ENCODE measurements at places on chromosomes 5 and 9. TPM values are rescaled to one million over a fixed set of nuclear protein-coding genes. Genes with fewer than 3 reads are reported as not detected.
A peak's percentile ranks its signal among the peaks of the same experiment; 100 is the strongest.

The HSPA5 gene
- 136 TPM for total RNA-seq

The SPATA9 gene
- not detected for total RNA-seq

The IL33 gene
- total RNA-seq: 4.2 TPM

DNA sequence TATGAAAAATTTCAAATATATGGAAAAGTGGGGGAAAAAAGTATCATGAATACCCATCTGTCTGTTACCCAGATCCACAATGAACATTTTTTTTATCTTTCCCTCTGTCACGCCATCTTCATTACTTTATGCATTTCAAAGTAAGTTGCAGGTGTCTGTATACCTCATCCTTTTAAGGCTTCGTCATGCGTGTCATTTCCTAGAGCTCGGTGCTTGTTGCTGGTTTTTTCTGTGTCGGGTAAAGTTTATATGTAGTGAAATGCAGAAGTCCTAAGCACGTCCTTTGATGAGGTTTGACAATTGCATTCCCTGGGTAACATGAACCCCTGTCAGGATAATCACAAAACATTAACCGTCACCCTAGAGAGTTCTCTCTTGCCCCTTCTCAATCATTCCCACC, 52.1 kb downstream of the DAPK1 start:
- DNase-seq: no peak

DNA sequence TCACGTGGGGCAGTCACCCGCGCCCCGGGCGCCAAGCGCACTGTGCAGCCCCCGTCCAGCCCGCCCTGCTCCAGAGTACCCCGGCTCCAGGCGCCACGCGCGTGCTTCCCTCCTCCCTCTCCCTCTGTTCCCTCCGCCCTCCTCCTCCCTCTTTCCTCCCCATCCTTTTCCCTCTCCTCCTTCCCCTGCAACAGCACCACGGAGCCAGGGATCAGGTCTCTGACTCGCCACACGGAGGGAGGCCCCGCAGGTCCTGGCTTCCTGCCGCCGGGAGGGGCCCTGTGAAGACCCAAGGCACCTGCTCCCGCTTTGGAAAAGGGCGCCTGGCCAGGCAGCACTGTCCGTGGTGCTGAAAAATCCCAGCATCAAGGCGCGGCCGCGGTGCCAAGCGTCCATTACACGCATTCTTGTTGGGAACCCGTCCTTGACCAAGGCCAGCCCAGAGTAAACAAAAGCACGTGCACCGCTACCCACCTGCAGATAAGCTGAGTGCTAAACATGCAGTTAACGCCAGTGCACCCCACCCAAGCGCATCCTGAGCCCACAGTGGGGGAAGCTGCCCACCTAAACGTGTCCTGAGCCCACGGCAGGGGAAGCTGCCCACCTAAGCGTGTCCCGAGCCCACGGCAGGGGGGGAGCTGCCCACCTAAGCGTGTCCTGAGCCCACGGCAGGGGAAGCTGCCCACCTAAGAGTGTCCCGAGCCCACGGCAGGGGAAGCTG, 21.7 kb downstream of the SLC6A18 start:
- no peak for DNase-seq

- no peak for DNase-seq
Observed at GRCh38 chr5:144028636-144029035, 141.8 kb downstream of the YIPF5 start.

GRCh38 chr9:35499029-35499700, 9.3 kb downstream of the RUSC2 start:
- DNase-seq: no peak

DNA sequence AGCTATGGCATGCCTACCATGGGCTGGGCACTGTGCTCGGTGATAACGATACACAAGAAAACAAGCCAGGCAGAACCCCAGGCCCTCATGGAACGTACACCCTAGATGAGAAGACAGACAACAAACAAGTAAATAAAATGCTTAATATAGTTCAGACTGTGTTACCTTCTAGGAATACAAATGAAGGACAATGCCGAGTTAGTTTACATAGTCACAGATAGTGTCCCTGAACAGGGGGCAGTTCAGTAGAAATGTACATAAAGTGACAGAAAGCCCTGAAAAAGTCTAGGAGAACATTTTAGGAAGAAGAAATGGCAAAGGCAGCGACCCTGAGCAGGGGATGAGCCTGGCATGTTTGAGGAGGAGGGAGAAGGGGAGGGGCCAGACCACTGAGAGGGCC, 21.7 kb downstream of the SLC22A5 start:
- DNase-seq: peak; percentile 35

DNA sequence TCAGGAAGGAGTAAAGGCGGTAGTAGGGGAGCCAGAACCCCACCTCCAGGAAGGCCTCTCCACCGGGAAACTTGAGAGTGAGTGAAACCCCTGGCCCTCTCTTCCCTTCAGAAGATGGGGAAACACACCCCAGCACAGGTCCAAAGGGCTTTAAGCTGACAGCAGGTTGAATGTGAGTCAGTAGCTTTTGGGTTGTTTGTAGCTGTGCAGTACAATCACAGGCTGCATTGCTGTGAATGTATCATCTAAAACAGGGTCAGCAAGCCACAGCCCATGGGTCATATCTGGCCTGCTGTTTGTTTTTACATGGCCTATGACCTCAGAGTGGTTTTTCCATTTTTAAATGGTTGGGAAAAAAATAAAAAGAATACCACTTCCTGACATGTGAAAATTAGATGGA, 10.0 kb downstream of the OTULINL start:
- DNase-seq: no peak

GRCh38 chr5:66337626-66338226, 193.6 kb downstream of the SREK1 start:
- DNase-seq: no peak

- no peak for DNase-seq
Observed at GRCh38 chr5:151903243-151903653, 21.4 kb downstream of the GLRA1 start.

DNA sequence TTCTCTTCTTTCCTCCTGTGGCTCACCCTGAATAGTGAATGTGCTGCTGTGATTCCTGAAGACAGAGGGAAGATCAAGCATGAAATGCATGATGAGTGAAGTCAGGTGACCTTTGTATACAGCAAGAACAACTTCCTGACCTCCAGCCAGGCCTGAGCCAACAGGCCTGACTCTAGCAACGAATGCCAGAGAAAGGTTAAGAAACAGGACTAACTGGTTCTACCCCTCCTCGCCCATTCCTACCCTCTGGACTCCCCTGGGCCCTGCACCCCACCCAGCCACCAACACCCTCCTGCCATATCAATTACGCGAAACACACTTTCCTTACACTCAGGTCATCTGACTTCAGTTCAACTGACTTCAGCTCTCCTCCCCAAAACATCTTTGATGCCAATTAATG, 4.9 kb downstream of the SUSD1 start:
- peak; percentile 68 for DNase-seq

GRCh38 chr9:2355697-2355983, 265.9 kb upstream of the VLDLR start:
- no peak for DNase-seq

DNA sequence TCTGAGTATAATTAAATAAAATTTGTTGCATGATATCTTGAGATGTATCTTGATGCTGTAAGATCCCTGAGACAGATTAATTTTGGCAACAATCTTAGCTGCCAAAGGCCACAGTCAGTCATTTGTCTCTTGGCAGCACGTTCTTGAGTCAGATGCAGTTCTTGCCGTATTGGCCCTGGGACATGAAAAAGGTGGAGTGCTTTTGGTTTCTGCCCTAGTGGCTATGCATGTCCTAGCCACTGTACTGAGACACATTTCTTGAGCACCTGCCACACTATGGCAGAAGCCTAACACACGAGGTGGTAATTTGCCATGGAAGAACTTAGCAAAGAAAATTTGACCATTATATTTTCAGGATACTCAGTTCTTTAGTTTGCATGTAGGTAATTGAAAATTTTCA, 45.0 kb upstream of the PHF2 start:
- no peak for DNase-seq

- DNase-seq: no peak
Observed at GRCh38 chr5:93607367-93608258, 24.6 kb downstream of the NR2F1 start.

DNA sequence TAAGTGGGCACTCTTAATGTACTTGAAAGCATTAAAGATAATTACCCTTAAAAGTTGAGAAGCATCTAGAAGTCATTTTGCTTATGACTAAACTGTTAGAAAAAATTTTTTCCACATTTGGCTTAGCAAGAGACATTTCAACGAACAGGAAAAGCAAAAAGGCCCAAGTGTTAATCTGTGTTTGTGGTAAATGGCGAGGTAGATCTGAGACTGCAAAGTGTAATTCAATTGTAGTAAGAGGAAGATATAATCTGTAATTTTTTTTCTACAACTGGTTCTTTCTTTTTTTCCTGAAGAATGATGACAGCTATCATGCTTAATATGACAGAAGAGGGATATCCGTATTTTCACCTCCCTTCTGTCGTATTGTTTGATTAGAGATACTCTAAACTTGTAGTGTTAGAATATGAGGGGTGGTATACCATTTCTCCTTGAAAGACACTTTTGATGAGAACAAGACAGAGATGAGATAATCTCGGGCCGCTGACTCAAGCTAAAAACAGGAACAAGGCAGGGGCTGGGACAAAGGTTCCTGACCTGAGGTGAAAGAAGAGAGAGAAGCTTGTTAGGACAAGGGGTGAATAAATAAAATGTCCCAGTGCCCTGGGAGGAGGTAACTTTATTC, 459.3 kb upstream of the ZNF608 start:
- no peak for DNase-seq

DNA sequence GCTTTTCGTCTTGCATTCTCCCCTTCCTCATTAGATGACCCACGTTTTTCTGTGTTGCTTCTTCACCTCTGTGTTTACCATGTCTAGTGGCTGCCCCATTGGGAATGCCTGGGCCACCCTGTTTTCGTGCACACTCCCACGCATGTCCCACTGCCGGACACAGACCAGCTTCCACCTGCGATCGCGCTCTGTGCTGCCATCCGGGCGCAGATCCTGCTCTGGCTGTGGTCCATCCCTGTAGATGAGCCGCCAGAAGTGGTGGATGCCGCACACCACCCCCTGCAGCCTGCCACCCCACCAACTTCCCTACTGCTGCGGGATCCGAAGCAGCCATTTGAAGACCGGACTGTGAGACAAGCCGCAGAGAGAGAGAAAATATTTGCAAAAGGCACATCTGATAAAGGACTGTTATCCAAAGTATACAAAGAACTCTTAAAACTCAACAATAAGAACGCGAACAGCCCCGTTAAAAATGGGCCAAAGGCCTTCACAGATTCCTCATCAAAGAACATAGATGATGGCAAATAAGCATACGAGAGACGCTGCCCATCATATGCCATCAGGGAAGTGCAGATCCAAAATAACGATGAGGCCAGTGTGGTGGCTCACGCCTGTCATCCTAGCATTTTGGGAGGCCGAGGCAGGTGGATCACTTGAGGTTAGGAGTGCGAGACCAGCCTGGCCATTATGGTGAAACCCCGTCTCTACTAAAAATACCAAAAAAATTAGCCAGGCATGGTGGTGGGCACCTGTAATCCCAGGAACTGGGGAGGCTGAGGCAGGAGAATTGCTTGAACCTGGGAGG, 163.7 kb downstream of the COL23A1 start:
- DNase-seq: no peak

GRCh38 chr5:56669534-56670483, 145.5 kb upstream of the MAP3K1 start:
- DNase-seq: peak; percentile 77
